ENCODE measurements at places on chromosomes 12 and 14. TPM values are rescaled to one million over a fixed set of nuclear protein-coding genes. Genes with fewer than 3 reads are reported as not detected.

DIABLO gene
- 73.8 TPM for total RNA-seq

VRTN gene
- total RNA-seq: not detected

ASIC1 gene
- 5.9 TPM for total RNA-seq

BHLHE41 gene
- 1.6 TPM for total RNA-seq

NOP9 gene
- 14.6 TPM for total RNA-seq

SLC35F4 gene
- not detected for total RNA-seq

RPS6KL1 gene
- total RNA-seq: 6.9 TPM

LRP1 gene
- total RNA-seq: 21.0 TPM

C3AR1 gene
- total RNA-seq: 2.9 TPM

FAM90A1 gene
- total RNA-seq: 0.61 TPM

ERP27 gene
- total RNA-seq: not detected

ULK1 gene
- 5.7 TPM for total RNA-seq

RERG gene
- 0.05 TPM for total RNA-seq

TAS2R7 gene
- total RNA-seq: not detected

NTS gene
- 0.11 TPM for total RNA-seq

ASCL1 gene
- not detected for total RNA-seq

RFX4 gene
- total RNA-seq: not detected

B4GALNT3 gene
- 2.3 TPM for total RNA-seq

MAGOHB gene
- 81.4 TPM for total RNA-seq

NFE2 gene
- total RNA-seq: 2.5 TPM

PRB2 gene
- 0.42 TPM for total RNA-seq

AVPR1A gene
- total RNA-seq: not detected

PROX2 gene
- total RNA-seq: not detected

RAPGEF3 gene
- 3.5 TPM for total RNA-seq

CHGA gene
- total RNA-seq: not detected

CPNE6 gene
- not detected for total RNA-seq

GPR137C gene
- not detected for total RNA-seq

EMC9 gene
- total RNA-seq: 23.3 TPM

PRH2 gene
- 0.91 TPM for total RNA-seq

BCAT1 gene
- total RNA-seq: 89.3 TPM

PLEKHH1 gene
- 11.1 TPM for total RNA-seq

All from A375 (cell line).